ENCODE measurements at places on chromosomes 1 and 21.

- DNase-seq = no peak
Measured at GRCh38 chr21:42981214-42981523, 6.8 kb downstream of the PKNOX1 start.

DNA sequence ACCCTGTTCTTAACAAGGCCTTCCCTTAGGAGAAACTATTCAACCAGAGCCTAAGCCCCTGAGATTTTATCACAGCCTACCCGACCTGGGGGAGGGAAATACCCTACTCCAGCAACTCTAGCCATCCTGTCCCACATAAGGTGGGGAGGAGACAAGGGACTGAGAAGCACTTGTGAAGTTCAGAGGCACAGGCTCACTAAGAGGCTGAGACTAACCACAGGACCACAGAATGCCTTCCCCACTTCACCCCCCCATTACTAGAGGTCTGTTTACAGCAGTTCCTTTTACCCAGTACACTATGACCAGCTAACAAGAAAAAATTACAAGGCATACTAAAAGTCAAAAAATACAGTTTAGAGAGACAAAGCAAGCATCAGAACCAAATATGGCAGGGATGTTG is 86.8 kb downstream of the TEX35 start:
- DNase-seq = no peak

DNA sequence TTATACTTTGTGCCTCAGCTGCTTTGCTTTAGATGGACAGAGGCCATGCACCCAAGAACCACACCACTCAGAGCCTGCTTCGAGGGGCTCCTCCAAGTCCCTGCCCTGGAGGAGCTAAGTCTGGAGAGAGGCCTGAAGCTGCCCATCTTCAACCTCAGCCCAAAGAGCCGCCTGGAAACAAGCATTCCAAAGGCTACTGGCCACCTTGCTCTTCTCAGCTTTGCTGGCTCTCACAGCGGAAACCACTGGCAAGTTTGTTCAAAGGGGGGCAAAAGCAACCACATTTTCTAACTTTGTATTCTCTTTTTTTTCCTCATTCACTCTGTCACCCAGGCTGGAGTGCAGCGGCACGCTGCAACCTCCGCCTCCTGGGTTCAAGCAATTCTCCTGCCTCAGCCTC is 23.2 kb downstream of the VPS26C start:
- DNase-seq = no peak

DNA sequence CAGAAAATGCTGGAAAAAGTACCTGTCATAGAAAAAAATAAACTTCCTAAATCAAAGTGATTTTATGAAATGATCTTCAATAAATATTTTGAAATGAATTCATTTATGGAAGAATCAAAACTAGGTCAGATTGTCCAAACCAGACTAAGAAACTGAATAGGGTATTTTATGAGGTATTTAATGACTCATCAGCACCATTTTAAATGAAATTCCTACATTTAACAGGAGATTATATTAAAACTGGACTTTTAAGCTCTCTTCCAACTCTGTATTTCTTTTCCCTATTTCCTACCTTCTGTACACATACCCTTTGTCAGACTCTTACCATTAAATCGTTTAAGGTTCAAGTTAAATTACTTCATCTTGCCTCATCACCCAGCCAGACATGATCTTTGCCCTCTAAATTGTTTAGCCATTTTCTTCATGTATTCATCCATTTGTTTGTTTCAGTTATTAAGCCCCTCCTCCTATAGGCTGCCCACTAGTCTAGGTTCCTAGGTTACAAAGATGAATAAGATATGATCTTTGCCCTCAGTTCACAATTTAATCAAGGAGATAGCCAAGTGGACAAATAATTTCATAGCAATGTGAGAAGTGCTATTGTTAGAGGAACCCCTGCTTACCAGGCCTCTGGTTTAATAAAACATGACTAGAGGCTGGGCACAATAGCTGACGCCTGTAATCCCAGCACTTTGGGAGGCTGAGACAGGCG is 25.0 kb downstream of the TATDN3 start:
- no peak for DNase-seq

DNA sequence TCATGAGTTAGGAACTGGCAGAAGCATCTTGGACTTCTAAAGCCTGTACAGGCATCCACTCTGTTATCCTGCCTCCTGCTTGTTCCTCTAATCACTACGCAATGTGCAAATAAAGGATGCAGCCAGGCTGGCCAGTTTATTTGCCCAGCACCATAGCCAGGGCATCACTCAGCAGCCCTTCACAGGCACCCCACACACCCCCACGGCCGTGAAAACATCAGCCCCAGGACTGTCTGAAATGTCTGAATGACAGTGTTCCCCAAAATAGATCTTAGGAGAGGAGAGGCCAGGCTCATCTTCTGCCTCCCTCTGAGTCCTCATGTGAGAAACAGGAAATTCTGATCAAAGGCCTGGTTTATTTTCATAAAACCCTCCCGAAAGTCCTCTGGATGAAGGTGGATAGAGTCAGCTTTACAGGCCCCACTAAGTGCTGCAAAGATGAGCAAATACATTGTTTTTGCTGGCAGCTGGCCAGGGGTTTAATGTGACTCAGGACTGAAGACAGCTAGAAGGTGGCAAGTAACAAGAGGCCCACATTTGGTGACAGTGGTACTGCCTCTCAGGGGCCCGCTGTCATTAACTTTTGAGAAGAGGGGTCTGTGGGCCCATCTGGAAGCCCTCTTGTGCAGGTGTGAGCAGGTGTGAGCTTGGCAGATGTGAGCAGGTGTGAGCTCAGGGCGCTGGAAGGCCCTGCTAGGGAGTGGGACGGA is 32.9 kb downstream of the GRHL3 start:
- peak; percentile 10 for DNase-seq

DNA sequence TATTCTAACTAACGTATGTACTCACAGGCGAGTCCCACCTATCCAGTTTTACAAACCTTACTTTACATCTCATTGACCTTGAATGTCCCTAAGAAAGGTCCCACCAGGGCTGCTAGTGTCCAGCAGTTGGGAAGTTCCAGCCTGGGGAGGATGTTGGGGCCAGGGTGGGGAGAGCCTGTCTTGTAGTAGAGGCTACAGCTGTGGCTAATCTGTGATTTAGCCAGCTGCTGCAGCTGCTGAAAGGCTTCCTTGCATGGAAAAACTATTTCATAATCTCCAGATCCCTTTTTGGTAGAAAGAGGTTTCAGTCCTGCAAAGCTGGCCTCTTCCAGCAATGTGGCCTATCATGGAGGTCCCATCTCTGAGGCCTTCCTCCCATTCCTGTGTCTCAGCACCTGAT is 23.1 kb downstream of the TNN start:
- no peak for DNase-seq

All from stimulated activated CD4-positive, alpha-beta T cell treated with anti-CD3 and anti-CD28 coated beads, Interleukin-15, amount 100 ng/mL, for 1 hour (primary cell).